ENCODE measurements at places on chromosomes 16 and 17.

DNA sequence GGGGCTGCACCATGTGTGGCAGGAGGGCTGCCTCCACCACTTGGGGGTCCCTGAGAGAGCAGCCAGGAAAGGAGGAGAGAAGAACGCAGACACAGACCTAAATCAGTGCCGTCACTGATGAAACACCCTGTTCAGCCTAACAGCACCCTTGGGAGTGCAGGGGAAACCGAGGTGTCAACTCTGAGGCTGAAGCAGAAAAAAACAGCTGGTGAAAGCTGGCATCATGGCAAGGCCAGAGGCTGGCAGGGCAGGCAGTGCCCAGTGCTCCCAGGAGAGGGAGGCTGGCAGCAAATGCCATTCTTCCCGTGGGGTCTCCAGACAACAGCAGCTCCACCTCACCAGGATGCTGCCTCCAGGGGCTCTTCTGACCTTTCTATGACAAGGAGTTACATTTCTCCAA lies 23.1 kb downstream of the SPHK1 start:
- no peak for DNase-seq

GRCh38 chr17:35934760-35935159 lies 4.2 kb upstream of the RDM1 start:
- no peak for DNase-seq

- peak; percentile 22 for DNase-seq
These were observed 668 bp downstream of the USP36 start for GRCh38 chr17:78839762-78840529.

DNA sequence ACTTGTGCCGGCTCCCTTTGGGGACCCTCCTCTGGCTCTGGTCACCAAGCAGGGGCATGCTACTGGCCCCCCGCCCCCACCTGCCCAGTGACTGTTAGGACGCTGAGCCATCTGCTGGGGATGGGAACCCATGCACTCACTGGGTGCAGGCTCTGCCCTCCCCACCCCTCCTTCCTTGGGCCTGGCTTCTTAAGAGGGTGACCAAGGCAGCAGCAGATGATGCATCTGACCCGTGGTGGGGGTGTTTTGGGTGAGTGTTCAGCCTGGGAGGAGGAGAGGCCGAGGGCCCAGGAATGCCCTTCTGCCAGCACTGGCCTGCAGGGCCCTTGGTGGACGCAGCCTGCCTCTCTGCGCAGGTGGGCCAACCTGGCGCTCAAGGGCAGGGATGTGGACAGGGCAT lies 19.2 kb upstream of the MTSS2 start:
- peak; percentile 68 for DNase-seq

- no peak for DNase-seq
These were observed 11.2 kb downstream of the TADA2A start for GRCh38 chr17:37417852-37418251.

DNA sequence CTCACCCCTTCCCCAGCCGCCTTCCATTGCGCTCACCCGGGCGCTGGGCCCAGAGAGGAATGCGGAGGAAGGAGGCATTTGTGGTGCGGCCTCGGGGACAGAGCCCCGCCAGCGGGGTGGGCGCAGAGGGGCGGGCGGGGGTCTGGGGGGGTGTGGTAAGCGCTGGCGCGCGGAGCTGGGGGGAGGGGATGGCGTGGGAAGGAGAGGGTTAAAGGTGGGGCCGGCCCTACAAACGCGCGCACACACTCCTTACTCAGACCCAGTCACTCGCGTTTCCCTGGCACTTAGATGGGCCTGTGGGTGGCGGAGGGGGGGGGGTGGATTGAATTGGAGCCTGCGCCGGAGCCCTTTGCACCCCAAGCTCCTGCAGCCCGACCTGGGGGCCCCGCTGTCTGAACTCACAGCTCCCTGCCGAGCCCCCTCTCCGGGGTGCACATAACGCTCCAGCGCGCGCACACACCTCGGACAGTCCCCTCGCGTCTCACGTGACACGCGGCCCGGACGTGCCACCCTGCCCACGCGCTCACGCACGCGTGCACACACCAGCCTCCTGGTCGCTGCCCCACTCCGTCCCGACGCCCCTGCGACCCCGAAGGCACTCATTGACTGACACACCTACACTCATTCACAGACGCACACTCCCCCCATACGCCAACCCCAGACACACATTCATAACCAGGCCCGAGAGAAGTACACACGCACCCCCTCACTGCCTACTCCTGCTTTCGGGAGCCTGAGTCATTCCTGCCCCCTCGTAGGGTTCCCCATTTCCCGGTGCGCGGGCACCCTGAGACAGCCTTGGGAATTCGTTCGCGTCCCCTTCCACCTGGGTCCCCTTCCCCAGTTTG lies 844 bp downstream of the TBKBP1 start:
- no peak for DNase-seq

DNA sequence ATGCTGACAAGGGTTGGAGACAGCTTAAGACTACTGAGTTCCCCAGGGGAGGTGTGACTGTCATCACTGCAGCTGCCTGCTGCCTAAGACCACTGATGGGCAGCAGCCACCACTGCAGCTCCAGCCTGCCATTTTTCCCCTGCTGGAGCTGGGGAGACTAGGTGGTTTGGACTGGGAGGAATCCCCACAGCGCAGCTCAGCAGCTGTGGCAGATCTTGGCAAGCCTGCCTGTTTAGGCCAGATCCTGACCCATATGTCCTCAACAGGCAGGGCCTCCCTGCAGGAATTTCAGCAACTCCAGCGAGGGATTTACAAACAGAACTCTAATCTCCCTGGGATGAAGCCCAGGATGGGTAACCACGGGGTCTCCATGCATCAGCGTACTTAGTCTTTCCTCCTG lies 356.4 kb upstream of the TOM1L1 start:
- DNase-seq, result no peak

- DNase-seq, result no peak
These were observed 62.9 kb downstream of the SMURF2 start for GRCh38 chr17:64599187-64599676.

GRCh38 chr16:57735755-57736418 lies at the start of gene KATNB1:
TSS of gene KATNB1 (plus strand) at chr16:57735770. CDS start at chr16:57737244, 1,474 bp downstream.
- DNase-seq, result peak; percentile 2

- no peak for DNase-seq
These were observed 8.9 kb downstream of the HOXB4 start for GRCh38 chr17:48569240-48569582.

DNA sequence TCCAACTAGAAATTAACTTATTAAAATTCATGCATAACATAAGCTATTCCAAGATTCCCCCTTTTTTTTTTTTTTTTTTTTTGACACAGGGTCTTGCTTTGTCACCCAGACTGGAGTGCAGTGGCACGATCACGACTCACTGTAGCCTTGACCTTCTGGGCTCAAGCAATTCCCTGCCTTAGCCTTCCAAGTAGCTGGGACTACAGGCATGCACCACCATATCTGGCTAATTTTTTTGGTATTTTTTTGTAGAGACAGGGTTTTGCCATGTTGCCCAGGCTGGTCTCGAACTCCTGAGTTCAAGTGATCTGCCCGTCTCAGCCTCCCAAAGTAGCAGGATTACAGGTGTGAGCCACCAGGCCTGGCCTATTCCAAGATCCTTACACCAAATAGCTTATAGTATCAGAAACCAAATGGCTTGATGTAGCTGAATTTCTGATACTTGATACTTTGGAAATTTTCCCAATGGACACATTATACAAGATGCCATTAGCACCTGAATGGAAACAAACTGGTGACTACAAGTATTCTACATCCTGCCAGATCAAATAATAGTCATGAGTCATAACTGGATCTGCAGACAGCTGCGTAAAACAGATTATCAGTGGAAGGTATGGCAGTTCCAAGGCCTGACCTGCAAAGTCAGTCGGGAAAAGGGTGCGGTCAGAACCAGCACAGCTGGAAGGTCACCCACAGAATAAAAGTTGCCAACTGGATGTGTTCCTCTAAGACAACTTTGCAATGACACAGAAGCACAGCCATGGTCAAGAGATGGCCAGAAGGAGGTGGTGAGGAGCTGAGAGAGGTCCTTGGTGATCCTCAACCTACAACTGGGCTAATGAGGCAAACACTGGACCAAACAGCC lies 14.5 kb downstream of the TUBG1 start:
- peak; percentile 92 for DNase-seq

GRCh38 chr17:80248001-80248893 lies 12.4 kb upstream of the RNF213 start:
- no peak for DNase-seq

GRCh38 chr17:79664930-79665737 lies 54.3 kb upstream of the RBFOX3 start:
- DNase-seq, result no peak

DNA sequence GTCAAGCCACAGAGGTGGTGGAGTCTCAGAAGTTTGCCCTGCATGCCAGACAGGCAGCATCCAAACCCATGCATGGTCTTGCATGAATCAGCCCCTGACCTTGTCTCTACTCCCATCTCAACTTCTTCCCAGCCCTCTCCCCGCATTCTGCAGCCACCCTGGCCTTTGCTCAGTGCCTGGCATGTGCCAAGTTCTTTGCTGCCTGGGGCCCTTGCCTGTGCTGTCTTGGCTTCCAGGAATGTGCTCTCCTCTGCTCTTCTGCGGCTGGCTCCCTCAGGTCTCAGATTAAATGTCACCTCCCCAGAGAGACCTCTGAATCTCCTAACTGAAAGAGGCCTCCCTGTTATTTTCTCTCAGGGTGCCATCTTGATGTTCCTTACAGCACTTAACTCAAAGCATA lies 17.6 kb downstream of the DRC3 start:
- no peak for DNase-seq

- no peak for DNase-seq
These were observed 69.3 kb downstream of the WWP2 start for GRCh38 chr16:69831212-69832123.

GRCh38 chr16:2337431-2338296 lies 2.9 kb downstream of the ABCA3 start:
- DNase-seq, result no peak

GRCh38 chr16:77404775-77405174 lies 30.1 kb downstream of the ADAMTS18 start:
- no peak for DNase-seq

GRCh38 chr16:75421820-75422126 lies 11.5 kb downstream of the CFDP1 start:
- DNase-seq, result no peak

GRCh38 chr17:5373112-5373511 lies 46.4 kb downstream of the NUP88 start:
- no peak for DNase-seq
